Activated effector memory CD4-positive, alpha-beta T cell treated with Interleukin-2 at 50 U/mL for 16 hours (primary cell): ENCODE measurements at places on chromosomes 12 and 14.

- DNase-seq: no peak
Measured at GRCh38 chr14:70558356-70558755, 23.6 kb upstream of the ADAM20 start.

DNA sequence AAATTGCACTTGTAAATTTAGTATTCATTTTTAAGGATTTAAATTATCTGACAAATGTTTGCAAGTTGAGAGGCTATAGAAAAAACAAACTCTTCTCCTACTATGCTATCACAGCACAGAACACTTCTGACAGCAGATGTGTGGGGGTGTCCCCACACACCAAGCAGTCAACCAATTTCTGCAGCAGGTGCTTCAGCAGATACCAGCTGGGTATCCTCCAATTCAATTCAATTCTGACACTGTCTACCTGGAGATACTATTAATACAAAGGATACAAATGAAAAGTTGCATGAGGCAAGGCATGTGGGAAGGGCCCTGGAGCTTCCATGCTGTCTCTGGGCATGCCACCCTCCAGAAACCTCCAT lies 35.1 kb downstream of the PCNX1 start:
- DNase-seq: no peak

GRCh38 chr12:96020314-96021003 lies 14.9 kb downstream of the LTA4H start:
- no peak for DNase-seq

GRCh38 chr14:63909984-63910383 lies 57.2 kb downstream of the SYNE2 start:
- no peak for DNase-seq

DNA sequence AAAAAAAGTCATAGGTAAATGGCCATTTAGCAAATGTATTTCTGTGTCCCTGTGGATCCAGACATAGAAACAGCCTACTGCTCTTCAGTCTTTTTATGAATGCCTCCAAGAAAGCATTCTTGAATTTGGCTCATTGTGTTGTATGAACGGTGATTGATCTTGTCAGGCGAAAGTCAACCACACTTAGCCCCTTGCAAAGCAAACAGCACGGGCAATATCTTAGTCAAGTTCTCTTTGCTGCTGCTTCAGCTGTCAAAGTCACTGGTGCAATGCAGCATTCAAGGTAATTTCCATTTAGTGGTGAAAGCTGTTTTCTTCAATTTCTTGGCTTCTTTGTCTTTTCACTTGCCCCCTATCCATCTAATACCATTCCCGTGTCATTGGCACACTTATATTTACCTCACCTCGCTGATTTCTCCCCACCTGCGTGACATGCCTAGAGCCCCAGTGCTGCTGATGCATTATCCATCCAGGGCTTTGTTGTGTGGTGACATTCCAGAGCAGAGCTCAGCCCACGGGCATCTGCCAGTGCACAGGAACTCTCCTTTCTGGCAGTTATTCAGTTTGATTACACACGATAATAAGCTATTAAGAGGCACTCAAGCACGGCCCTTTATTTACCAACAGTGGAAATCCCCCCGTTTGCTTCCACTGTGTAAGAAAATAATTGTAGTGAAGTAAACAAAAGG lies 362.3 kb upstream of the NOVA1 start:
- no peak for DNase-seq

DNA sequence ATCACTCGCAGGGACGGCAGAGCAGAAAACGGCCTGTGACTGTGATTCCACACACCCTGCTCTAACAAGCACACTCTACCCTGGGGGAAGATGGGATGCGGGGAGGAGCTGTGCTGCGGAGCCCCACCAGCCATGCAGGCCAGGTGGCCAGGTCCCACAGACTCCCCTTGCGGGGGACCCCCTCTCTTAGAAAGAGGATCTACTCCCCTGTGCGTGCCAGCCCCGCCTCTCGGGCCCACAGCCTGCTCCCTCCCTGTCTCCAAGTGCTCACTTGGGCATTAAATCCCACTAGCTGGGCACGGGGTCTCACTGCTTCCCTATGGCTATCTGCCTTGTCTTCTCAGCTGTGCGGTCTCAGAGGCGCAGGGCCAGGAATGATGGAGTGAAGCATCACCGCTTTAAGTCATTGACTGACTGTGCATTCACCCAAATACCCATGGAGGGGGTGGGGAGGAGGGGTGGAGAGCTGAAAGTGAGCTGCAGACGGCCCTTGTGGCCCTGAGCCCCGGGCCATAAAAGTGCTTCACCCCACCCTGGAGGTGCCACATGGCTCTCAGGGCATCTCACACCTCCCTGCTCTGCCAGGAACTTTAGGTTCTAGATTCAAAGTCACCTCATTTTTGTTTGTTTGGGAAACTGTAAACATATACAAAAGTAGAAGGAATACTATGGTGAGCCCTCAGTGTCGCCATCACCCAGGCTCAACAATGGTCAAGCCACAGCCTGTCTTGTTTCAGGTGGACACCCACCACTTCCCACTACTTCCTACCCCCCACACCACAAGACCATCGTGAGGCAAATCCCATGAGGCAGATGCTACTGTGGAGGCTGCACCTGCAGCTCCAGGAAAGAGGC lies 9.4 kb downstream of the STX2 start:
- DNase-seq: no peak

- no peak for DNase-seq
Measured at GRCh38 chr12:106429636-106430035, 72.1 kb downstream of the POLR3B start.

DNA sequence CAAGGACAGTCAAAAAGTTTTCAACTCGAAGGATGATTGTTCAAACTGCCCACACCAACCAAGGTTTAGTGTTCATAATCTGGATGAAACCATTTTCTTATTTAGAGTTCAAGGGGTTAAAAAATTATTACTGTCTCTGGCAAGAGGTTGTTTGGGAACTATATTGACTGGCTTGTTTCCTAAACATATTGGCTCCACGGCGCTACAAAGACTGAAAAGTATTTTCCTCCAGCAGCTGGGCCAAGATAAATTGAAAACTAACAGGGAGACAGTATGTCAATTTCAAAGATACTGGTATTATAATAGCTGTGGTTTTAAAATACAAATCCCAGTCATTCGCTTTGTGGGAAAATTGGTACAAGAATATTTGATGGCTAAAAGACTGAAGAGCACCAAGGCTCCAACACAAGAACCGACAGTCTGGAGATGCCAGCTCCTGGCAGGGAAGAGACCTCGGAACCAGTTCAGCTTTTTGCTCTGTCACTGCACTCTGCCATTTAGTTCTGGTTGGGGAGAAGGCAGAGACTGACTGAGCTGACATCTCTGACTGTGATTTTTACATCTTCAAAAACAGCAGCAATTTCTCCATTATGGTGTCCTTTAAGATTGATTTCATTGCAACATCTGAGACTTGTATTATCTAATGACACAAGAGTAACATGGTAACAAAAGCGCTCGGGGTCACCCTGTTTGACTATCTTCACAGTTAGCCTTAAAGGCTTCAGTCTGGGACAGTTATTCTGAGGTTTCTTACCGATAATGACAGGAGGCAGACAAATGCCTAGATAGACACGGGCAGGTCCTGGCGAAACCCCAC lies 62.0 kb downstream of the ST8SIA1 start:
- DNase-seq: no peak

GRCh38 chr12:73984552-73984951 lies 553.1 kb upstream of the ATXN7L3B start:
- DNase-seq: no peak

DNA sequence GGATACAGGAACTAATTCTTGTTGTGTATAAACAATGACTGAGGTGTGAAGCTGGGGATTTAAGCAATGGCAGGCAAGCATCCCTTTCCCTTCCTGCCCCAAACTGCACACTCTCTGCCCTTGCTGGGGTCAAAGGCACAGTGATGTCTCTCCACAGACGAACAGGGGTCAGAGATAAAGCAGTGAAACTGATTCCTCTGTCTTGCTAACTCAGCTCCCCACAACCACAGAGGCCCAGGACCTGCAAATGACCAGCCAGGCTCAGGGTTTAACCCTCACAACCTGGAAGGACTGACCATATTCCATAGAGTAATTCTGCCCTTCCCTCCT lies 67.2 kb downstream of the CCDC88C start:
- no peak for DNase-seq

DNA sequence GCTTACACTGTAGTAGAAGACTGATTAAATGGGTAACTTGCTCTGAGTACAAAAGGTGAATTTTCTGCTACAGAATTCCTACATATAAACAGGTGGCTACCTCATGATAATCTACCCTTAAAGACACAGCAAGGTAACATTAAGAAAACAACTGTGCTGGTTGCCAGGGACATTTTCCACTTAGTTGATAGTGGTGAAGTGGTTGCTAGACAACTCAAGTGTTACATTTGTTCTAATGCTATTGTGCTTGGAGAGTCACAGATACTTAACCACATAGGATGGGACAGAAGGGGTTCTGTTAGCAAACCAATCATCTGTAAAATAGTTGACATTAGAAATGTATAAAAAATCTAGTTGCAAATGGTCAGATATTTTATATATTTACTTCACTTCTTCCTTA lies 870.3 kb upstream of the SEL1L start:
- no peak for DNase-seq

GRCh38 chr12:115070313-115070712 lies 386.3 kb upstream of the TBX3 start:
- DNase-seq: no peak

GRCh38 chr12:43179486-43179885 lies 372.5 kb downstream of the ADAMTS20 start:
- DNase-seq: no peak

GRCh38 chr14:79333198-79333546 lies 878.1 kb downstream of the DIO2 start:
- DNase-seq: no peak

DNA sequence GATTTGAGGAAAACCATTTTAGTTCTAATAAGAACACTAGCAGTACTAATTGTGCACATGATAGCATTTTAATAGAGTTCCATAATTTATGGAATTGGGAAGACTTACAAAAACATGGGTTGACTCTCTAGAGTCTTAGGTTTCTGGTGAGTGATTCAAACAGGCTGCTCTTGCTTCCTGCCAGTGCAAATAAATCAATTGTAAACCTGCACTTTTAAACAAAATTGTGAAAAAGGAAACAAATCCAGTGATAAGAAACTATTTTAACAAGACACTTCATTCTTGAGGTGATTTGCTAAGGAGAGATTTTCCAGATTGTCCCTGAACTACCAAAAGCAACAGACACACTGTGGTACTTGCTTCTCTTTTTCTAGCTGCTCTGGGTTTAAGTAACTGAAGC lies 112.2 kb downstream of the CACNA1C start:
- DNase-seq: no peak

- no peak for DNase-seq
Measured at GRCh38 chr12:6699989-6700645, 498 bp downstream of the PIANP start.

- no peak for DNase-seq
Measured at GRCh38 chr12:124727264-124727800, 136.3 kb downstream of the SCARB1 start.

- DNase-seq: no peak
Measured at GRCh38 chr12:72011374-72011773, 72.7 kb downstream of the TPH2 start.

DNA sequence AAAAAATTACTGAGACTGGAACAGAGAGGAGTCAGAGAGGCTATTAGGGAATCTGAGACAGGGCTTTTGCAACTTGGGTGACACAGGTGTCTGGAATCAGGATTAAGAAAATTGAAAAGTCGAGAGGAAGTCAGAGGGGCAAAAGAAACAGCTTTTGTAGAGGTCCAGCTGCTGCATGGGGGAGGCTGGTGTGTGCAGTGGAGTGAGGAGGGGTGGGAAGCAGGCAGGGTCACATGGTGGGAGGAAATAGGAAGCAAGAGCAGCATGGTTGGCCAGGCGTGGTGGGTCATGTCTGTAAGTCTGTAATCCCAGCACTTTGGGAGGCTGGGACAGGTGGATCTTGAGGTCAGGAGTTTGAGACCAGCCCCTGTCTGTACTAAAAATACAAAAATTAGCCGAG lies 69.7 kb upstream of the VRK1 start:
- DNase-seq: no peak

DNA sequence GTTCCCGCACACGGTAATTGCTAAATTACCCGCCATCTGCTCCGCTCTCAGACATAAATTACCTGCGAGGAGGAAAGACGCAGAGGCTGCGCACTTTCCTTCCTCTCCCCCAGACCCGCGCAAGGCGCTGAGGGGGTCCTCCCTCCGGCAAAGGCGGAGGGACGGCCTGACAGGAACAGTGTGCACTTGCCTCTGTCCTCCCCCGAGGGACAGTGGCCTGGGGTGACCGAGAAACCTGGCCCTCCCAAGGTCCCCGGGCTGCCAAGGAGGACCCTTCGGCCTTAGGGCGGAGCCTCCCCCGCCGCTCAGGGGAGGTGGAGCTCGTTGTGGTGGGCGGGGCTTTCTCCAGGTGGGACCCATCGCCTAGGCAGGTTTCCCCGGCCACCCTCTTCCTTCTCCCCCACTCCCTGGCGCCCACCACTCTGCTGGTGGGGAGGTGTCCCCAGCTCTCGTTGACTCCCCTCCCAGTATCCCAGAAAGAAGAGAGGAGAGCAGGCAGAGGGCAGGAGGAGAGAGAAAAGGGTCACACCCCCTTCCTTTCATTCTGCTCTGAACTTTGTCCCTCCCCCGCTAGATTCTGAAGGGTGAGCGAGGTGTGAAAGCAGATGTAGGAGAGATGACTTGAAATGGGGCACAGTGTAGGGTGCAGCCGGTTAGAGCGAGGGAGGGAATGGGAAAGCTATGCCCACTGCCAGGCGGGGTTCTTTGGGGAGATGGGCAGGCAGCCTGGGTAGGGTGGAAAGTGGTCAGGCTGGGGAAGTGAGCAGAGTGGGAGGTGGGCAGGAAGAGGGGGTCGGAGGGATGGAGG lies 11.4 kb upstream of the CALCOCO1 start:
- peak; percentile 31 for DNase-seq

DNA sequence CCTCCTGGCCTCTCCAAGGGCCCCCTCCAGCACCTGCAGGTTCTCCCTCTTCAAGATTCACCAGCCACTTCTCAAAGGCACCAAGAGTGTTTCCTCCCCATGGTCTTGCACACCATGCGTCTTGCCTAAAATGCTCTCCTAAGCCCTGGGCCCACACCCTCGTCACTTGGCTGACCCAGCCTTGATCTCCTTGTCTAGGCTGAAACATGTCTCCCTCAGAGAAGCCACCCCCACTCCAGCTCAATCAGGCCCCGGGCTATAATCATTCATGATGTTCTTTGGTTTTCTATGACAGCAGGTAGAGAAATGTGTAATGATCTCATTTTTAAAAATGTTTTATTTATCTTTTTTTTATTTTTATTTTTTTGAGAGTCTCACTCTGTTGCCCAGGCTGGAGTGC lies 88.1 kb downstream of the EFCAB11 start:
- no peak for DNase-seq

DNA sequence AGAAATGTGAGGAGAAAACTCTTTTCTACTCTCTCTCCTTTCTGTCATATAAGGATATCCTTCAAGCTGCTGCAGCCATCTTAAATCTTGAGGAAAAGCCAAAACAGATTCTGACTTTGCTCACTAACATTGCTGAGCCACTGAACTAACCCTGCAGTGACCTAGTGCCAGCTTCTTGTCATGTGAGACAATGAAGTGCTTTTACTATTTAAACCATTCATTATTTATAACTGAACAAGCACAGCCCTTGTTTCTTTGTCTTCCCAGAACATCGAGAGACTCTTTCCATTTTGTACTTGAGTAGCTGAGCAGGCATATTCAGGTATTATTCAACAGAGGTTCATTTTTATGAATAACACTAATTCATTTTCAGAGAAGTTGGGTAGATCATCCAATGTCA lies 455.0 kb upstream of the TMPO start:
- no peak for DNase-seq

GRCh38 chr12:88643685-88644084 lies 63.4 kb upstream of the KITLG start:
- DNase-seq: no peak

GRCh38 chr12:66024949-66025348 lies 105.6 kb downstream of the LLPH start:
- no peak for DNase-seq

GRCh38 chr14:77314539-77315457 lies 5.9 kb downstream of the POMT2 start:
- DNase-seq: no peak
